ENCODE measurements at places on chromosomes 1 and 21.

- DNase-seq: no peak
These were observed 27.2 kb downstream of the PROK1 start for GRCh38 chr1:110477967-110478640.

DNA sequence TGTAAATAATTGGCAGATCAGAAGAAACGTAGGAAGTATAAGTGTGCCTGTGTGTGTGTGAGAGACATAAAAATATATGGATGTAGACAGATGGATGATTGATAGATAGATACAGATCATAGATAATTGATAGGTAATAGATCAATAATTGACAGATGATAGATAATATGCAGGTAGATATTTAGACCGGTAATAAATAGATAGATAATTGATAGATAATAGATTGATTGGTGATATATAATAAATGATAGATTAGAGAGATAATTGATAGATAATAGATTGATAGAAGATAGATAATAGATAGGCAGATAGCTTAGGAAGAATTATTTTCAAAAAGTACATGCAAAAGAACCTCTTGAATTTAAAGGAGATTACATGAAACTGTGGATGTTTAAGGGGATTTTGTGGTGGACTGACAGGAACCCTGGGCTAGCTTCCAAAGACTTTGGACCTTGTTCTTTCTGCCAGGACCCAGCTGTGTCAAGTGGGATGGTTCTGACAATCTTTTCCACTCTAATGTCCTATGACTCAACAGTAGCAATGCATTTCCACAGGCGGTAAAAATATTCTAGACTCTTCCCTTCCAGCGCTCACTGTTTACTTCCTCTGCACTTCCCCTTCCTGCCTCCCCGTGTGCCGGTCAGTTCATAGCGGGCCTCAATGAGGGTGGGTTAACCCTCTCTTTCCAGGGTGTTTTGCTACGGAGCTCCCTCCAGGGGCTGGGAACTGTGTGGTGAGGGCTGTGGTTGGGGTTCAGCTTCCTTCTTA, 39.4 kb downstream of the KCNJ15 start:
- DNase-seq: no peak

DNA sequence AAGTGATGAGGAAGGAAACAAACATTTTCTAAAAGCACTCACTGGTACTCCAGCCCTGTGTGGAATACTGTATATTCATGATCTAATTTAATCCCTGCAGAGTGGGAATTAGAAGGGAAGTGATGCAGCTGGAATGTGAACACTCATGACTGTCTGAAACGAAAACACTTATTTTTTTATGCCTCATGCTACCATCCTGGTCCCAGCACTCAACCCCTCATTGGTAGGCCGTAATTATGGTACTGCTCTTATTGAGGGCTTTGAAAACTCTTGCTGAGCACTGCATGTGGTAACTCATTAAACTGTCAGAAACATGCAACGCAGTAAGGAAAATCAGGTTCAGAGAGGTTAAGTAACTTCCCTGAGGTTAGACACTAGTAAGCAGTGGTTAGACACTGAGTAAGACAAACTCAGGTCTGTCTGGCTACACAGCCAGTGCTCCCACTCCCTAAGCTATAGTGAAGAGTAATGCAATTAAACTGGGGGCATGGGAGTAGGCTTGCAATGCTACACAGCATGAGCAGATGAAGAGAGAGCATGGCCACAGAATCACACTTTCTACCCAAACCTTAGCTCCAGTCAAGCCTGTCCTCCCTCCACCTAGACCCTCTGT, 17.3 kb upstream of the TNFSF4 start:
- DNase-seq: no peak

DNA sequence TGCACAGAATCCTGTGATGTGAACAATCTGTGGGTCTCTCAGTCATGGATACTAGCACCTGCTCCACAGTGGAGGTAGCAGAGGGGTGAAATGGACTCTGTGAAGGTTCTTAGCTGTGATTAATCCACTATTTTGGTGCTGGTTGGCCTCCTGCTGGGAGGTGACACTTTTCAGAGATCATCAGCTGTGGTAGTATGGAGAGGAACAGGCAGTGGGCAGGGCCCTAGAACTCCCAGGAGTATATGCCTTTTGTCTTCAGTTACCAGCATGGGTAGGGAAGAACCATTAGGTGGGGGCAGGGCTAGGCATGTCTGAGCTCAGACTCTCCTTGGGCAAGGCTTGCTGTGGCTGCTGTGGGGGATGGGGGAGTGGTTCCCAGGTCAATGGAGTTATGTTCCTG, 54.0 kb upstream of the KCNJ15 start:
- no peak for DNase-seq

DNA sequence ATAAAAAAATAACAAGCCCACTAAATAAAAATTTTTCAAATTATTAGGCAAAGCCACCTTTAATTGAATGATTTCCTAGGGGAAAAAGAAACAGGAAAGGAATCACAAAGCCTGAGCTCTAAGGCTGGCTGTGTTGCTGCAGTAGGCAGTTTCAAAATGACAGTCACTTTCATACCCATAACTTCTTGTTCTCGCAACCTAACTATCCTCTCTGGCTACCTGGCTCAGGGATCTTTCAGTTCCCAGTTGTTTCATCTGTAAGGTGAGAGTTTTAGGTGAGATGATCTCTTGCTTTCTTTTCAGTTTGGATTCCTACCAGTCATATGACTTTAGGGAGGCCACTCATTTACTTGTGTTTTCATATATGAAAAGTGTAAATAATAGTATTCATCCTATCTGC, 226.1 kb downstream of the ASTN1 start:
- DNase-seq: no peak

DNA sequence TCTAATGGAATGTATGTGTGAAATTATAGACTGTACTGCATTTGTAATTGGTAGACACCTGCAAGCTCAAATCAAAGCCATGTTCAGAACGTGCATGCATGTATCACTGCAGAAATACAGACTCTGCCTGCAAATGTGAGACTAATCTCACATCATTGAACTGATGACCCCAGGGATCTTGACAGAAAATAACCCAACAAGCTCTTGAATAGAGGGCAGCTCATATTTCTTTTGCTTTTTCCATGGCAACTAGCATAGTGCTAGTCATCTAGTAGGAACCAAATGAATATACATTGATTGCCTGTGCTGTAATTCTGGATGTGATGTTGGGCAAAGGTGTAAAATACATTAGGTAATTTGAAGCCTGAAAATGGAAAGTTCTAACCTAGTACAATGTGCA, 62.4 kb downstream of the PTPRC start:
- DNase-seq: no peak

DNA sequence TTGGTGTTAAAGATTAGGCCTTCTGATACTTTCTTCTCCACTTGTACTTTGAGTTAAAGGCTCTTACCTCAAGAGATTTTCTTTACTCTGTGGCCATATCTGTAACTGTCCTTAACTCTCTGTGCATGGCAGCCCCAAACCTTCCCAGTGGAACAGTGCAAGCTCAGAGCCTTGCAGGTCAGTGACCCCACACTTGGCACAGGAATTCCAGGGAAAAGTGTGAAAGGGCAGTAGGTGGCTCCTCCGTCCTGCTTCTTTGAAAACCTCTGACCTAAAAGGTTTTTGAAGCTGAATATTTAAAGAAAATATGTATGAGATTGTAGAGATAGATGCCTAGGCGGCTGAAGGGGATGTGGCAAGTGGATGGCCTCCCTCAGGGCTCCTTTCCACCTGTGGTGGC, 26.3 kb downstream of the ITSN1 start:
- DNase-seq: no peak

GRCh38 chr1:82799261-82799660, 998.5 kb downstream of the ADGRL2 start:
- no peak for DNase-seq

DNA sequence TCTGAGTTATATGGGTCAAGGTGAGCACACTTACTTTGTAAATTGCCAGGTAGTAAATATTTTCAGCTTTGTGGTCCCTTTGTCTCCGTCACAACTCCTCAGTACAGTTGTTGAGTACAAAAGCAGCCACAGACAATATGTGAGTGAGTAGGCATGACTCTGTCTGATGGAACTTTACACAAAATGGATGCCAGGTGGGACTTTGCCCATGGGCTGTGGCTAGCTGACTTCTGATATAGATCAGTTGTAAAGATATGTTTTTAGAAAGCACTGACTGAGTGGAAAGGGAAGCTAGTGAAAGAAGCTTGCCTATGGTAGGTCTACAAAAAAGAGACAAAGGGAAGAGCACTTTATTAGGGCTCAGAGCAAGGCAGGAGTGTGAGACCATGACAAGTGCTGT, 23.1 kb upstream of the IGSF5 start:
- no peak for DNase-seq

DNA sequence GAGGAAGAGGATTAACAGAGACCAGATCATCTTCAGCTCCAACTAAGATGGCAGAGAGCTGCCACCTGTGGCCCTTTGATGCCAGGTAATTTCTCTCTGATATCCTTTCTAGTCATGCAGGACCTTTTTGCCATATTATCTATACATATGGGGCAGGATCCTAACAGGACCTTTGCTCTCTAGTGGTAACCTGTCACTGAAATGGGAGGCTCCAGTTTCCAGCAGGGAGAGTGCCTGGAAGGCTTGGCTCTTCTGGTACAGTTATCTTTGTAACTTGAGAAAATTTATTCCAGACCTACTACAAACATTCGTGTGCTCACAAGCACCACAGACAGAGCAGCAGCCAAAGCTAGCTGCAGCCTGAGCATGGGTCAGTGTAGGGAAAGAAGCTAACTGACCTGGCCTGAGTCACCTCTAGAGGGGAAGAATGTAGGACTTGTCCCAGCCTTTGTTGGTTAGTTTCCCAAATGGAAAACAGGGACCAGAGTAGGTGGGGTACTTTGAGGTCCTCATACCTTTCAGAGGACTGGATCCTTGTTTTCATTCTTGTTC, 86.5 kb upstream of the MACF1 start:
- no peak for DNase-seq

- DNase-seq: no peak
These were observed 73.4 kb downstream of the RABGAP1L start for GRCh38 chr1:174232761-174233160.

DNA sequence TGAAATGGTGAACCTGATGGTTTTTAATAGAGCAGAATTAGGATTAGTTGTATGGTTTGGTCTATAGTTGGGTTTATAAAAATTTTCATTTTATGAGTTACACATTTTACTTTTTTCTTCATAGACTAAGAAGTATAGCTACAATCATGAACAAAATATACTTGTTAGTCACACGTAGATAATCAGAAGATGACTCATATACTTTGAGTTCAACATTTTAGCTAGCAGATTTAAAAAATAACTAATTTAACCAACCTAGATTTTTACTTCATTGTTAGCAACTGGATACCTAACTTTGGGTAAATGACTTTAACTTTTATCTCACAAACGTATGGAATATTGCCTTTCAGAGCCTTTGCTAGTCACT, 27.9 kb downstream of the MORC3 start:
- no peak for DNase-seq

- DNase-seq: no peak
These were observed 17.2 kb upstream of the OLIG2 start for GRCh38 chr21:33008333-33009051.

DNA sequence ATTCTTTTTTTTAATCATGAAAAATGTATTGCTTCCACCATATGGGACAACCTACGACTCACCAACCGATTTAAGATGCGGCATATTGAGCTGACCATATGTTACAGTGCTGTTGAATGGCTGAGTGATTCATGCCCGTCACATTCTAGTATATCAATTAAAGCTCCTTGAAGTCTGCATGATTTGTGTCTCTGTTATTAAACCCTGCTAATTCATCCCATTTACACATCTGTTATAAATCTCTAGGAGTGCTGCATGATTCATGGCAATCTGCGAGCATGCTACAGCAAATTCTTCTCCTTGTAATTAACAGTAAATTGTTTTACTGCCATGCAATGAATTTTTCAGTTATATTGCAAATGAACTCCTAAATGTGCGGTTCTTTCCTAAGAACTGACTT, 239.8 kb downstream of the USH2A start:
- DNase-seq: no peak
